ENCODE measurements at places on chromosomes 11 and 22.
A peak's percentile ranks its signal among the peaks of the same experiment; 100 is the strongest.

DNA sequence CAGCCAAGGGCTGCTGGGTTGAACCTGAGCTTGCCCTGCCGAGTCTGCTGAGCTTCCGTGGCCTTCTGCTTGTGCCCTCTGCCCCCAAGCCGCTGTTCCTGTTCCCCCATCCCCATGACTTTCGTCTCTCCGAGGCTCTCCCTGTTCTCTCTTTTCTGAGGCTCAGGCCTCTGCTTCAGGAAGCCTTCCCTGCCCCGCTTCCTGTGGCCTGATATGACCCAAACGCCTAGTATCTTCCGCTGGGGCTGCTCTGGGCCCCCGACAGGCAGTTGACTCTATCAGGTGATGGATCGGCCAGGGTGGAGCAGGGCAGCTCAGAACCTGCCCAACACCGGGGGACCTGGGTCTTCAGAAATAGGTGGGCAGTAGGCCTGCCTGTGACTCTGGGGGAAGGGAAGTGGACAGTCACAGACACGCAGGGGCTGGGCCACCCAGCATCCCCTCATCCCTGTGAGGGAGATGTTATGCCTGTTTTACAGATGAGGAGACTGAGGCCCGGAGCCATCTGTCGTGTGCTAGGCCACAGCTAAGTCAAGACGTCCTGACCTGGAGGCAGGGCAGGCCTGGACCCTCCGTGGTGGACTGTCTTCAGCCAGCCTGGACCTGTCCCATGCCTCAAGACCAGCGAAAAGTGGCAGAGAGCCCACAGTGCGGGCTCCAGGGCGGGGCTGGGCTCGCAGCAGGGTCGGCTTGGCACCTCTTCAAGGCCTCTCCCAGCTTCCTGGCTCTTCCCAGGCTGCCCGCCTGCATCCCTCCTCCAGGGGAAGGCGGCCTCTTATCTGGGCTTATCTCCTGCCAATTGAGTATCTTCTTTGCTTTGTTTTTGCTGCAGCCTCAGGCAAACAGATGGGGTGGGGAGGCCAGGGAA, 16.2 kb downstream of the BAD start:
- peak; percentile 65 for DNase-seq

DNA sequence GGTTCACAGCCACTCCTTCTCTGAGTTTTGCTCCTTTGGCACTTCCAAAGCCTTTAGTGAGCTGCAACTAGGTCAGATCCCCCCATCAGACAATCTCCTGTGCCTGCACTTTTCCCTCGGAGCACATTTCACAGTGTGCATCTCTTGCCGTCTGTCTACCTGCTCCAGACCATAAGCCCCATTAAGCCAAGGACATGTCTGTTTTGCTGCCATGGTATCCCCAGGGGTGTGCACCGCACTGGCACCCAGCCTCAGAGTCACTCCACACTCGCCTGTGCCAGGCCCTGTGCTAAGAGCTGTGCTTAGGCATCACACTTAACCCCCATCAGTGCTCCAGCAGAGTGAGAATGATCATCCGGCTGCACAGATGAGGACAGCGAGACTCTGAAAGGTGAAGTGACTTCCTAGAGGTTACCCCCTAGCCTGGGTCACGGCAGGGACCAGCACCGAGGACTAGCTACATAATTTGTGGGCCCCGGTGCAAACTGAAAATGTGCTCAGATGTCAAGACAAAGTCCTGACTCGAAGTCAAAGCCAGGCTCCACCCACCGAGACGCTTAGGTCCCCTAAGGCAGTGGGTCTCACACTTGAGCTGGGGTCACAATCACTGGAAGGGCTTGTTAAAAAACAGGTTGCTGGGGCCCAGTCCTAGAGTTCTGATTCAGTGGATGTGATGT, 33.9 kb downstream of the ARRB1 start:
- no peak for DNase-seq

GRCh38 chr22:48316257-48317250, 1511.1 kb downstream of the BRD1 start:
- DNase-seq = no peak

DNA sequence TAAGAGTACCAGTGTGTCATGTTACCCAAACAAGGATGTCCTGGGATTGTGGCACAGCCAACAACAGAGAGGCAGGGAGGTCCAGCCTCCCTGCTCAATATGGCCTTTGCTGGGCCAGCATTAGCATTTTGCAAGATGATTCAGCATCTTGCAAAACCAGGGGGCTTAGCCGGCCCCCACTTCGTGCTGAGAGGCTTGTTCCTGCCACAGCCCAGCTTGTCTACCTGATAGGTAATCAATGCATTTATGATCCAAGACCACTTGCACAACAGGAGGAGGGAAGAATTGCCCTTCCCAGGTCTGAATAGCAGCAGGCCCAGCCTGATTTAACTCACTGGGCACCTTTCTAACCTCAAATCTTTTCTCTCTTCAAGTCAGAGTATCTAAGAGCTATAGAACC, 189.0 kb upstream of the SYT13 start:
- DNase-seq = no peak

- no peak for DNase-seq
These were observed 3.0 kb upstream of the CHRNA10 start for GRCh38 chr11:3674189-3674588.

DNA sequence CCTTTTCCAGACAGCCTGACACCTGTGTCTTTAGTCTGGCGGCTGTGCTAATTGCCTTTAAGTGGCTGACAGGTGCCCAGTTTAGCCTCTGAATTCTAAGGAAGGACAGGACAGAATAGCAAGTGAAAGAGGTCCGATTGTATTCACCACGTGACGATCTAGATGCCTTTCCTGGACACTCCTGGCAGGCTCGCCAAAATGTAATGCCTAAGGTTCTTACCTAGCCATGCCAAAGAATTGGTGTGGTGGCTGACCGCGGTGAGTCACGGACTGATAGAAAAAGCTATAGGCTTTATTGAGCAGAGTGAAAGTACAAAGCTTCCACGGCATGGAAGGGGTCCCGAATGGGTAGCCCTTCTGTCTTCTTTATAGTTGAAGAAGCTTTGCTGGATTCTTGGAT, 26.7 kb downstream of the ANKRD42 start:
- DNase-seq = peak; percentile 81
